ENCODE measurements at places on chromosomes 11 and 22. TPM values are rescaled to one million over a fixed set of nuclear protein-coding genes. Genes with fewer than 3 reads are reported as not detected.
A peak's percentile ranks its signal among the peaks of the same experiment; 100 is the strongest.

Gene ADM2
- 0.62 TPM for polyA plus RNA-seq

DNA sequence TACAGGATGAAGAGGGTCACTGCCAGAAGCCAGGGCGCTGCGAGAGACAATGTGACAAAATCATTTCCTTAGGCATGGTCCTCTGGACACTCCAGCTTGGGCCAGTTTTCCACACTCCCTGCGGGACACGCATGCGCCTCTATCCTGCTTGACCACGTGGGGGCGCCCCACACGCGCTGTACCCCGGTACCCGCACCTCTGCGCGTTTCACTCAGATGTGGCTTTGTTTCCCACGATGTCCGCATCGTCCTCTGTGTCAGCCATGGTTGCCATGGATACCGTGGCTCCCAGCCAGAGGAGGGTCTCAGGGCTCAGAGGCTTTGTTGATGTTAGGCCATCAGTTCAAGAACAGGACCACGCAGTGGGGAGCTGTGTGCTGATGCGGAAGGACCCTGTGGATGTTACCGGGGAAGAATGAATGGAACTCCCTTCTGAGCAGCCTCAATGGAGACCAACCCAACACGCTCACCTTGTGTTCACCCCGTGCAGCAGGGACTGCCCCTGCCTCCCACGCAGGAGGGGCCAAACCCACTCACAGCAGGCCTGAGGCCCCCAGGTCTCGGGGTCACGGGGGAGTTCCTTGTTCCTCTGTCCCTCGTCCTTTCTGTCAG is 101.1 kb upstream of the SLC22A12 start:
- peak; percentile 80 for DNase-seq

DNA sequence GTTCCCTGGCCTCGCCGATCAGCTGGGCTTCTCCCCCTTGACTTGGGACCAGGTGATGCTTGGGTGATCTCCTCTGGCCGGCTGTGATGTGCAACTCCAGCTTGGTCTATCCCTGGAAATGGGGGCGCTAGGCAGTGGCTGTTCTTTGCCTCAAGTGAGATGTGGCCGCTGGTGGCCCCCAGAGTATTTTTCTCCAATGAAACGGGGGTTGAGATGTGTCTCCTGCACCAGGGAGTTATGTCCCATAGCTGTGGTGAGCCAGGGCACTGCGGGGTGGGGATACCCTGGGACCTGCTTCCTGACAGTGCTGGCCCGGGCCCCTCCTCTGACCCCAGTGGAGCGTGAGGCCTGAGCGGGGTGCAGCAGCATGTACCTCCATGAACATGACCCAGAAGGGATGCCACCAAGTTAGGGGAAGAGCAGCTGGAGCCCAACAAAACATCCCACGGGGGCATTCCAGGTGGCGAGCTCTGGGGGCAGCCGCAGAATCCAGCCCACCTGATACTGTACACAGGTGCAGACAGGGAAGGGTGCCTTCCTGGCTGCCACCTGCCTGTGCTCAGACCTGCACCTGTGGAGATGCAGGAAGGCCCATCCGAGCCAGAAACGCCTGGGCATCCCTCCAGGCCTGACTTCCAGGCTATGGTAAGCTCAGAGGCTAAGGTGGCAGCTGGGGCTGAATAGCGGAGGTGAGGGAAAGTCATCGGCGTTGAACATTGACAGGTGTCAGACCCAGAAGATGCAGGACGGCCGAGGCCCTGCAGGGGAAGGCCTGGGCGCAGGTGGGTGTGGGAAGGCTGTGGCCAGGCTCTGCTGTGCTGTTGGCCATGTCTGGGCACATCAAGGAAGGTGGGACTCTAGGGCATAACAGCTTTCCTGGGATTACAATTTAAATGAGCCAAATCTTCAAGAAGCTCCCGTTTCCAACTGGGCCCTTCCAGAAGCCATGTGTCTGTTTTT is 97.3 kb downstream of the CTTN start:
- no peak for DNase-seq

- no peak for DNase-seq
Observed at GRCh38 chr11:86592047-86592591, 80.3 kb downstream of the ME3 start.

Gene RAB36
- 4.7 TPM for polyA plus RNA-seq

- DNase-seq: no peak
Observed at GRCh38 chr11:65639623-65640482, 2.0 kb downstream of the SIPA1 start.

Gene POTEH
- polyA plus RNA-seq: not detected

Gene SLC5A4
- polyA plus RNA-seq: not detected

Gene TMEM179B
- polyA plus RNA-seq: 64.4 TPM

GRCh38 chr11:20535271-20535881 is 64.0 kb upstream of the SLC6A5 start:
- DNase-seq: no peak

DNA sequence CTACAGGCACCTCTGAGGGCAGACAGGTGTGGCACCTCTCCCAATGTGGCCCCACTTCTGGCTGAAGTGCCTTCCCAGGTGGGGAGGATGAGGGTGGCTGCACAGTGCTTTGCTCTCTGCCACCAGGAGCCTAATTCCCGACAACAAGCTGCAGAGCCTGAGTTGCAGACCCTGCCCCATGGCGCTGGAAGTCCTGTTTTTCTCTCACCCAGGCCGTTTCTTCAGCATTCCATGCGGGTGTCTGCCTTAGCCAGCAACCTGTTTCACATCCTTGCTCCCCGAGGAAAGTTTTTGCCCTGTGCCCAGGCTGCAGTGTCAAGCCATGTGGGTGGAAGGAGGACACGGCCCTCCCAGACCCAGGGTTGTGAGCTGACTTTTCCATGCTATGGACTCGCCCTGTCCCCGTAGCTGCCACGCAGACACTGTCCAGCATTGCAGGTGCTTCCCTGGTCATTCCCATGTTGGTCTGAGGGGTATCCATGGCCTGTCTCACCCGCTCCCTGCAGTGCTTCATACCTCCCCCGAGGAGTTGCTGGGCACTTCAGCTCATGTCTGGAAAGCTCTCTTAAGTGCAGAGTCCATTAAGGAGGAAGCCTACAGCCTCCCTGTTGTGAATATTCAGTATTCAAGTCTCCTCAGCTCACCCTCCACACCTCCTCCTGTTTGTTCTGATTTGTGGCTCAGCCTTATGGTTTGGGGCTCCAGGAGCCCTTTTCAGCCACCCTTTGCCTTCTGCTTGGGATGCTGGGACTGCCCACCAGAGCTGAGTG is 2.9 kb downstream of the DAGLA start:
- no peak for DNase-seq

GRCh38 chr11:44519989-44520737 is 45.3 kb upstream of the CD82 start:
- no peak for DNase-seq

- DNase-seq: no peak
Observed at GRCh38 chr11:75262961-75263852, 22.6 kb downstream of the TPBGL start.

DNA sequence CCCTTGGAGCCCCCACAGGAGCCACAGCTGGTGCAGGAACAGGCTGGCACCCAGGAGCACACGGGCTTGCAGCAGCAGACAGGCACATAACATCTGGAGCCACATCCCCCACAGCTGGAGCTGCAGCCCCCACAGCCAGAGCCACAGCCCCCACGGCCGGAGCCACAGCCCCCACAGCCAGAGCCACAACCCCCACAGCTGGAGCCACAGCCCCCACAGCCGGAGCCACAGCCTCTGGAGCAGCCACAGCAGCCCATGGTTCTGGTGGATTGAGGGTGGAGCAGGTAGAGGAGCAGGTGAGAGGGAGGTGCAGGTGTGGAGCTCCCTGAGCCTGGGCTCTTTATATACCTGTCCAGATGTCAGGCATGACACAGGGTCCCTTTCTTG is at the start of gene KRTAP5-2:
Gene KRTAP5-2 (minus strand): TSS at position 301 of the 387 bp plus-strand sequence. CDS start 44 bp downstream, at position 257.
- no peak for DNase-seq

Gene KCNE3
- 0.23 TPM for polyA plus RNA-seq

Data from A549 (cell line).